ENCODE measurements at places on chromosomes 11 and 22. TPM values are rescaled to one million over a fixed set of nuclear protein-coding genes. Genes with fewer than 3 reads are reported as not detected.

Gene SGSM1
- total RNA-seq, result 5.1 TPM

Gene SMIM38
- 0.54 TPM for total RNA-seq

DNA sequence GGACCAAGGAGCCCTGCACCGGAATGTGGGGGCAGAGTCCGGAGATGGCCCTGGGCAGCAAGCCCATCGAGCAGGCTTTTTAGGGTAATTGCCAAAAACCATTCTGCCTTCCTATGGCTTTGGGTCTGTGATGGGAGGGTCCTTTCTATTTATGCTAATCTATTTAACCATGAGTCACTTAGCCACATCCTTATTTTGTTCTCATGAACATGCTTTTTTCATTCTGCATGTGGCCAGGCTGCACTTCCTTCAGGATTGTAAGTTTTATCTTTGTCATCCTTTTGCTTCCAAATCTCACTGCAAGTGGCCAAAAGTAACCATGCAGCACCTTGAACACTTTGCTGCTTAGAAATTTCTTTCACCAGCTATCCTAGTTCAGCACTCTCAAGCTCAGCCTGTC, 88.3 kb downstream of the EFCAB6 start:
- DNase-seq, result no peak

DNA sequence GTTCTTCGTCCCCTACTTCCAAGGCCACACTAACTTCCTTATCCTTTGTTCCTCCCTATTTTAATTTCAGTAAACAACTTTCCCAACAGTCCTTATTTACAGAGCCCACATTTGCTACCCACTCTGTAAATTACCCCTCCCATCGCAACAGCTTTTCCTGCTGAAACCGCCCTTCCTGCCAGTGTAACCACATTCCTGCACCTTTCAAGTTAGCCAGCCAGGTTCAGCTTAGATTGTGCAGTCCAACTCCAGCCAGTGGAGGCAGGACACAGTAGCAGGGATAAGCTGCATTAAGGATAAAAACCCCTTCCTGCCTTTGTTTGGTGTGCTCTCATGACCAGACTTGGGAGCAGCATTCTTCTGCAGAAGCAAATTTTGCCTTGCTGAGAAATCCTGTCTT, 768.3 kb upstream of the ARHGAP42 start:
- no peak for DNase-seq

DNA sequence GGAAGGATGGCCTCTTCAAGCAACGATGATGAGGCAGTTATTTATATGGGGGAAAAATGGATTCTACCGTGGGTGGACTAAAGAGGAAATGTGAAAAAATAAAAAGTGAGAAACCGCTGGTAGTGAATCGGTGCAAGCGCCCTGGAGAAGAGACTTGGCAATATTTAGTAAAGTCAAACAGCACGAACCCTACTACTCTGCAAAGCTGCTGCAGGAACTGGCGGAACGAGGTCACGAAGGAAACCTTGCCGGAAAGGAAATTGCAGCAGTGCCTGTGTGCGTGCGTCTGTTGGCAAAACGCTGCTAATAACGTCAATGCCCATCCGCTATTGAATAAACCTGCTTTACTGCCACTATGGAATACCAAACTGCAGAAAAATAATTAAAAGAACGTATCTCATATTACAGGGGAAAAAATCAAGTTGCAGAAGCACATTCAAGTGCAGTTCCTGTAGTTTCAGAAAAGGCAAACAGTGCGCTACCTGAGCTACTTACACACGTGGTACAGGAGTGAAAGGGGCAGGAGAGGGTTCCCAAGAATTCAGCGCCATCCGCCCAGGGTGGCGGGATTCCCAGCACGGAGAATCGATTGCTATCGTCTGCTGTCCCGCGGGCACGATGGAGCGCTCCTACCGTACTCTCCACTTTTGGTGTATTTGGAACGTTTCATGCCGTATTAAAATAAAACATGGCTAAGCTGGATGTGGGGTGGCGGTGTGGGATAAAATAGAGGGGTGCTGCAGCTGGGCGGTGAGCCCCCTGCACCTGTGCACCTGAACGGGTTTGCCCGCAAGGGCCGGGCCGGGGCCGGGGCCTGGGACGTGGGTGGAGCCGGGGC, 585 bp upstream of the NADSYN1 start:
- no peak for DNase-seq

Data from HCT116 (cell line).